ENCODE measurements at places on chromosomes 4 and X.

- DNase-seq: no peak
Observed at GRCh38 chr4:139603576-139604410, 47.8 kb upstream of the SETD7 start.

- no peak for DNase-seq
Observed at GRCh38 chr4:53935780-53936179, 128.6 kb downstream of the CHIC2 start.

DNA sequence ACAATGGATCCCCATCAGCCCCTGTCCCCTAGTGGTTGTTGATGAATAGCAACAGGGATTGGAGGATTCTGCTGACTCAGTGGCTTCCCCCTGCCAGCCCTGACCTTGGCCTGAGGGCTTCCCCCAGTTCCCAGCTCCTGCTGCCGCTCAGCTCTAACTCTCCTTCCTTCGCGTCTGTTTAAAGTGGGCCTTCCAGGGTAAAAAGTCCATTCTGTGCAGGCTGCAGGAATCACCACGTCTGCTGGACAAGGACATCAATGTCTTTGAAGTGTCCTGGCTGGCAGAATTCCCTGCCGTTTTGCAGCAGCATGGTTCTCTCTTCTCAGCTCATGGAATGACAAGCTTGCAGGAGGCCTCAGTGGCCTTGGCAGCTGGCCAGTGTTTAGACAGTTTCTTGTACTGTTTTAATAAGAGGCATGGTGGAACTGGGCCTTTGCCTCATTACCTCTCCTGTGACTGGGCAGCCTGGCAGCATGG lies 152.5 kb upstream of the STX18 start:
- DNase-seq: no peak

GRCh38 chrX:111365770-111366325 lies 46.1 kb downstream of the DCX start:
- DNase-seq: no peak

- no peak for DNase-seq
Observed at GRCh38 chr4:109294006-109294405, 8.5 kb downstream of the COL25A1 start.

DNA sequence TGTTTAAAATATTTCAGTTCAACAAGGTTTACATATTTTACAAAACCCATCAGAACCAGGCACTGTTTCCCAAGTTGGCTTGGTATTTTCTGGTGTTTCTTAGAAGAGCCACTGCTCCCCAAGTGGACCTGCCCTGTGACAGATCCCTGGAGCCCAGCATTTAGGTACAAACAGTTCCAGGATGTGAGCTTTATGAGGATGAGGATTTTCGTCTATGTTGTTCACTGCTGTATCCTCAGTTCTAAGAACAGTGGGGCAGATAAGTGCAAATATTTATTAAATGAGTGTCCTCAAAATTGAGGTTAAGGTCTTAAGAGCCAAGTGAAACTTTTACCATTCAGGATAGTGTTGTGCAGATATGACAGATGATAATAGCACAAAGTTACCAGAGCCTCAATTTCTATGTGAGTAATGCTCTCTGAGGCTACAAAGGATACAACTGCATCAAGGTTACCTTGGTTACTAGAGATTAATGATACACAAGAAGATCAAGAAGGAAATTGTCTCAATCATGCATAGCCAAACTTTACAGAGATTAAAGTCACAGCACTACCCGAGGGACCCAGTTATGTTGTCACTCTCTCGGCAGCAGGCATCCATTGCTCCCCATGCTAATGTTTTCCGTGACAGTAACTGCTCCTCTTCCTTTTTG lies 37.5 kb downstream of the ANXA3 start:
- DNase-seq: no peak

GRCh38 chr4:151599863-151600262 lies 160.9 kb downstream of the GATB start:
- DNase-seq: no peak

- DNase-seq: no peak
Observed at GRCh38 chr4:33073811-33074210, 2353.6 kb downstream of the PCDH7 start.

DNA sequence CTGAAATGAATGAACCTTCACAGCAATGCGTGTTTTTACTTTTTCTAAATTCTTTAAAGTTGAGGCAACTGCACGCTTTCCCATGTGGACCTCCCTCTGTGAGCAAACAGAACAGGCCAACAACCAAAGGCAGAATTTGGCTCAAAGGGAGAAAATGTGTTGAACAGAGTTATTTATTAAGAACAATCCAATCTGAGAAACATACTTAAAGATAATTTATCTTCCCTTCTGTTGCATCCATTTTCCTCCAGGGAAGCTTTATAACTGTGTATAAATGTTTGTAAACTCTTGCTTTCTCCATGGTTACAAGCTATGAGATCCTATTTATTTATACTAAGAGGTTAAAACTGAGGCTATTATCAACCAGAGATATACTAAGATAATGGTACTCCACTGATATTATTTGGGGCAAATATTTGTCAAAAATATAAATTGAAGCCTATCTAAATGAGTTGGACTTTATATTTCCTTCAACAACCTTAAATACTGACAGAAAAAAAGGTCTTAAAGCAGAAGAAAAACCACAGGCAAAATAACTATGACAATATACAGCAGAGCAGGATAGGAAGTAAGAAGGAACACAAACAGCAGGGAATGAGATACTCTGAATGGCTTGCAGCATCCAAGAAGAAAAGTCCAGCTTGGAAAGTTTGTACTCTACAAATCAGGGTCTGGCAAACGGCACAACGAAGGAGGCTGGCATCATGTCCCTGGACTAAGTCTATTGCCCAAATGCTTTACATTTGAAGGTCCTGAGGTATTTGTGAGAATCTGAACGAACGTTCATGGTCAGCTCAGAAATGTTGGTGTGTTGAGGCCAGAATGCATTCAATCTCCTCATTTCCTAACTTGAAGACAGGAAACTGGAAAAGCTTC lies 663.2 kb upstream of the INTU start:
- no peak for DNase-seq

GRCh38 chrX:24030597-24030996 lies 3.6 kb upstream of the KLHL15 start:
- DNase-seq: no peak

DNA sequence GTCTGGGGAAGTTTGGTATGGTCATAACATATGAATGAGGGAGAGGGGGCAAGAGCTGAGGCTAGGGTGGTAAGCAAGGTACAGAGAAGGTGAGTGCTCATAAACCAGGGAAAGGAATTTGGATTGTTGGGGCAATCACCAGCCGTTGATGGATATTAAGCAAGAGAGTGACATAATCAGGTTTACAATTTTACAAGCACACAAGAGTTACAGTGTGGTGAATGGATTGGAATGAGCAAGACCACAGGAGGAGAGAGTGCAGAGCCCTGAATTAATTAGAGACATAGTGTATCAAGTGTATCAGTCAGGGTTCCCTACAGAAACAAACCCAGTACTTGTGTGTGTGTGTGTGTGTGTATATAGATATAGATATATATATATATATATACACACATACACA lies 18.7 kb upstream of the FMR1NB start:
- DNase-seq: no peak

GRCh38 chrX:1912193-1912592 lies 297.3 kb downstream of the ASMT start:
- no peak for DNase-seq

- DNase-seq: no peak
Observed at GRCh38 chr4:169236873-169237626, 33.7 kb downstream of the SH3RF1 start.

- no peak for DNase-seq
Observed at GRCh38 chr4:52657292-52657617, 1.8 kb downstream of the USP46 start.

GRCh38 chrX:118383120-118383519 lies 37.2 kb downstream of the WDR44 start:
- DNase-seq: no peak

DNA sequence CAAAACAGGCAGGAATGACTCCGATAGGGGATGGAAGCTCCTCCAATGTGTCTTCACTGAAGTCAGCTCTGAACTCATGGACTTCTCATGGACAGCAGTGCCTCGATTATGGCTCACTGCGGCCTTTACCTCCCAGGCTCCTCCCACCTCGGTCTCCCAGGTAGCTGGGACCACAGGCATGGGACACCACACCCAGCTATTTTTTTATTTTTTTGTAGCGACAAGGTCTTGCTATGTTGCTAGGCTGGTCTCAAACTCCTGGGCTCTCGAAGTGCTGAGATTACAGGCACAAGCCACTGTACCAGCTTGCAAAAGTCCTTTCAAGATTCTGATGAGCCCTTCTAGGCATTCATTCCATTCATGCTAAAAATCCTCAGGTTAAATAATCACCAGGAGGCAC lies 181.5 kb downstream of the NSUN7 start:
- DNase-seq: no peak

- no peak for DNase-seq
Observed at GRCh38 chrX:48709522-48710112, 13.1 kb downstream of the SUV39H1 start.

GRCh38 chrX:24515447-24515846 lies 50.4 kb downstream of the PDK3 start:
- no peak for DNase-seq

- DNase-seq: no peak
Observed at GRCh38 chr4:124710015-124710741, 2.4 kb downstream of the ANKRD50 start.

DNA sequence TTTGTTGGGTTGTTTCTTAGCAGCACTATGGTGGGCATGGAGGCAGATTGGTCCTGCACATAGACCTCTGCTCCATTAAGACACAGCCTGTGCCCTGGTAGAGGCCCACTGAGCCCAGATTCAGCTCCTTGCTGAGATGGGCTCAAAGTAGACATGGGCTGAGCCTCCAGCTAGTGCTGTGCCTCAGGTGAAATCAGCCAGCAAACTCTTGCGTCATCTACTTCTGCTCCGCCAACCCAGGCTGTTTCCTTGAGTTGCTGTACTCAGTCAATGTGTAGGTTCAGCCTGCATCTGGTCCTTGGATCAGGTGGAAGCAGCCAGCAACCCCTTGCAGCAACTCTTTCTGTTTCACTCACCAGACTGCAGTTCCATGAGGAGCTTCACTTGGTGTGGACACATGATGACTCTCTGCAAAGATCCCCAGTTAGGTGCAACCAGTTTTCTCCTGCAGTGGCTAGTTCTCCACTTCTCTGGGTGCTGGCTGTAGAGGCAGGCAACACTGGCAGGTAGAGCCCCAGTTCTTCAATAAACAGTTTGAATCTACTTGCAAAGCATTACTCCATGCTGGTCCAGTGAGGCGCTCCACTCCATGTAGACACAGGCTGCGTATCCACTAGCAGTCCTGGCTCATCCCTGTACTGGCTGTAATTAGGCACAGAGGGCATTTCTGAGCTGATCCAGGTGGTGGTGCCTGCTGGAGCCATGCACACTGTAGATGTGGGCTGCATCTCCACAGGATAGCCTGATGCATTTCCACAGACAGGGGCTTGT lies 199.0 kb upstream of the MAMLD1 start:
- DNase-seq: no peak

GRCh38 chr4:26050671-26051070 lies 136.7 kb downstream of the SMIM20 start:
- DNase-seq: no peak

- DNase-seq: no peak
Observed at GRCh38 chrX:111687305-111687704, 6.3 kb downstream of the ALG13 start.

GRCh38 chrX:32893751-32894150 lies 317.6 kb downstream of the DMD start:
- DNase-seq: no peak

DNA sequence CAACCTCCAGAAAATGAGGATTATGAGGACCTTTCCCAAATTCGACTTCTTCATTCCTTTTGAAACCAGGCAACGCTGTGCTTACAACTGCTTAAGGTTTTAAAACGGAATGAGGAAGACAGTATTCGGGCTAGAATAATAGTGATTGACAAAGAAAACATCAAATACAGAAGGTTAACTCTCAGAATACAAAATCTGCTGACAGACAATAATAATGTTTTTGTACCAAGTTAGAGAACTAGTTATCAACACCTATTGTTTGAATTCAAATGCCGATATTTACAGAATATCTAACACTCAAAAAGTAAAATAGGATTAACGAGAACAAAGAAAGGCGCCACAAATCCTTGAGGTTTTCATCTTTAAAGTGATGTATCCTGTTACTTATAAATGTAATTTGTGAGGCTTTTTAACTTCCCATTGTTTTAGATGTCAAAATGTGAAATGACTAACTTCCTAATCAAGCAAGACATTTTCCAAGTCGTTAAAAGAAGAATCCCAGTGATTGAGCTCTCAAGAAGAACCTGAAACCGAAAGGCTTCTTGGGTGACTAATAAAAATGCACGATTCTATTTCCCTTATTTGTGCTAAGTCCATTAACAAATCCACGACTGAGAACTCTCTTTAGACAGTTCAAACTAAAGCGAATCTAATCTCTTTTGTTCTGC lies 118.3 kb downstream of the SORBS2 start:
- DNase-seq: no peak

DNA sequence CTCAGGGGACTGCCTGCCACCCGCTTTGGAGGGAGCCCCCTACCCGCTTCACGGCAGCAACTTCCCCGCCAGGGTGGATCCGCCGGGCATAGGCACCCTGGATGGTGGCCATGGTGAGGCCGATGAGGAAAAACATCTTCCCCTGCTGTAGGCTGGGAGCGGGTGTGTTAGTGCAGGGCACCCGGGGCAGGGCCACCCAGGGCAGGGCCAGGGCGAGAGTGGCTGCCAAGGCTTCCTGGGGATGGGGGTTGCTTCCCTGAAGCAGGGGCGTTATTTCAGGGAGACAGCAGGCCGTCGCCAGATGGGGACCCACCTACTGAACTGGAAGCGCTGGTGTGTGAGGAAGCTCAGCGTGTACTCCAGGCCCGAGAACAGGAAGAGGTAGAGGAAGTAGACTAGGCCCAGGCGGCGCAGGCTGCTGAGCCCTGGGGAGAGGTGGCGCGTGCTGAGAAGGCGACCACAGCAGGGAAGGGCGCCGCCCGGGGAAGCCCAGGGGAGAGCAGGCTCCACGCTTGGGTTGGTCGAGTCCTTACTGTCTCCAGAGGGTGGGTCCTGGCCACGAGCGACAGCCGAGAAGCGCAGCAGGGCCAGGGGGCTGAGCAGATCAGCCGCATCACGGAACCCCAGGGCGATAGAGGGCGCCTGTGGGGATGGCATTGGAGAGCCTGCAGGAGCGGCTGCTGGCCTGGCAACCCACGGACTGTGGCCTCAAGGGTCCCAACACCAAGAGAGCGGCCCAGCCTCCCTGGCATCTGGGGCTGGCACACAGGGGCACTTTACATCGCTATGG lies 31.5 kb downstream of the NOP14 start:
- no peak for DNase-seq

- no peak for DNase-seq
Observed at GRCh38 chr4:6730603-6731317, 14.8 kb downstream of the BLOC1S4 start.

- no peak for DNase-seq
Observed at GRCh38 chrX:38879631-38880220, 78.5 kb downstream of the MID1IP1 start.

- DNase-seq: no peak
Observed at GRCh38 chr4:48403358-48403757, 62.0 kb downstream of the SLAIN2 start.

DNA sequence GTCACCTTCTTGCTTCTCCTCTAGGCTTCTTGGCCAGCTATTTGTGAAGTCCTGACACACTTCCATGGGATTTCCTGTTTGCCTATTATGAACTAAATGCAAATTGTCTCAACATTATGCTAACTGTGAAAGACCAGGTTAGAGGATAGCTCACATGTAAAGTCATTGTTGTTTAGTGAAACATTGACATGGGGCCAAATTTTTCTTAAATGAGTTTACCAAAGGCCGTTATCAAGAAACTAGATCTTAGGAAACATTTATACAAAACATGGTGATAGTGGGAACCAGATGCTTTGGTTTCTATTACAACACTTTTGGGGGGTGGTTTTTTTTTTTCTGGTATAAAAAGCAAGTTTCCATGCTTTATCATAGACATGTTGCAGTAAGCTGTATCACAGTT lies 466.8 kb upstream of the FAM241A start:
- no peak for DNase-seq
